ENCODE measurements at places on chromosomes 5 and 9.

GRCh38 chr5:20498102-20498501 lies 510.1 kb upstream of the CDH18 start:
- DNase-seq = no peak

- DNase-seq = no peak
Observed at GRCh38 chr9:87338088-87338989, 159.3 kb upstream of the DAPK1 start.

- no peak for DNase-seq
Observed at GRCh38 chr5:36733183-36733582, 126.8 kb downstream of the SLC1A3 start.

- no peak for DNase-seq
Observed at GRCh38 chr5:171647043-171647903, 138.3 kb upstream of the SMIM23 start.

- no peak for DNase-seq
Observed at GRCh38 chr5:17305017-17305416, 87.6 kb downstream of the BASP1 start.

Measured in stimulated activated CD4-positive, alpha-beta T cell treated with anti-CD3 and anti-CD28 coated beads, TNF-alpha, amount 100 ng/mL, for 1 hour (primary cell).